ENCODE measurements at places on chromosomes 5 and 9.

- no peak for DNase-seq
Observed at GRCh38 chr5:129820-130219, 37.9 kb downstream of the PLEKHG4B start.

DNA sequence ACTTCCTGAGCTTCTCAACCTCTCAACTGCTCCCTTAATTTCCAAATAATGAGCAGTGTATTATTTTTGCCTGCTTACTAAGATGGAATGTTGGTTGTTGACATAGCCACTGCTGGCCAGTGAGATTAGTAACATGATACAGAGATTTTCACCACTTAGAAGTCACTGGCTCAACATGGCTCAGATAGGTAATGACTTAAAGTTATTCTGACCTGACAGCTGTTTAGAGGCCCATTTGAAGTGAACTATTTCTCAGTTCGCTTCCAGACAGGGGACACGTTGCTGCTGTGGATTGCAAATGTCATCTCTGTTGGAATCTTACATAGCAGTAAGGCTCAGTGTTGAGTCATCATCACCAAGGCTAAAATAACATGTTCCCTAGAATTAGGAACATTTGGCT lies 490.2 kb downstream of the TLE4 start:
- DNase-seq, result no peak

GRCh38 chr5:119229950-119230349 lies 125.9 kb upstream of the TNFAIP8 start:
- no peak for DNase-seq

- DNase-seq, result no peak
Observed at GRCh38 chr9:117737721-117738226, 33.6 kb downstream of the TLR4 start.

DNA sequence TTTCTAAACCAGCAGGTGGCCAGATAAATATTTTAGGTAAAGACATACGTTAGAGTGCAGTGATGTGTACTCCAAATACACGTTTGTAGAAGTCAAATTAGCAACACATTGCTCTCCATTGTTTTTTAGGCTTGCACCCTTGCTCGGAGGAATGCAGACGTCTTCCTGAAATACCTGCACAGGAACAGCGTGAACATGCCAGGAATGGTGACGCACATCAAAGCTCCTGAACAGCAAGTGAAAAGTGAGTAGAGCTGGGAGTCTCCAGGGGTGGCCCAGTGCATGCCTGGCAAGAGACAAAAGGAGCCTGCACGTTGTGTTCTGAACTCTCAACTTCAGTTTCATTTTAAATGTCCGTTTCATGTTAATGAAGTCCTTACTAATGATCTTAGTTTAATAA lies 207.5 kb upstream of the OTULINL start:
- no peak for DNase-seq

GRCh38 chr5:52504584-52505240 lies 283.0 kb upstream of the ITGA1 start:
- DNase-seq, result no peak

GRCh38 chr5:159240301-159240870 lies 22.7 kb upstream of the UBLCP1 start:
- DNase-seq, result no peak

DNA sequence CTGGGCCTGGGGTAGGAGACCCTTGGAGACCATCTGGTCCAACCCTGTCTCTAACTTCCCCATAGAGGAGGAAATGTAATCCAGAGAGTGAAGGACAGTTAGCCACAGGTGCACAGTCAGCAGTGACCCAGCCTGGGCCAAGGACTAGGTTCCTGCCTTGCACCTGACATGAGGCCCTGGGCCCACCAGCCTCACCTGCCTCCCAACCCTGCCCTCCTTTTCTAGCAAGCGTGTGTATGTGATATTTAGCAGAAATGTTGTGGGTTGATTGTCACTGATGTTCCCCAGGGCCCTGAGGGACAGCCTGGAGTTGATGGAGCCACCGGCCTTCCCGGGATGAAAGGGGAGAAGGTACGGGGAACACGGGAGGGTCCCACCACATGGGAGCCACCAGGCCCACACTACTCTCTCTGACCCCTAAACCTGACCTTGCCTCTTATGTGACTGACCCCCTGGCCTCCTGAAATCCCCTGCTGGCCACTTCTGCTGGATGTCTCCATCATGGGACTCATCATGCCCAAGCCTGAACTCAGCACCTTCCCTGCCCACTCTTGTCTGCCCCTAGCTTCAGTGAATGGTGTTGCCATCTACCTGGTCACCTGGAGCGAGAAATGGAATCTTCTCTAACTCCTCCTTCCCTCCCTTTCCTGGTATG lies 79.2 kb upstream of the TGFBR1 start:
- no peak for DNase-seq

DNA sequence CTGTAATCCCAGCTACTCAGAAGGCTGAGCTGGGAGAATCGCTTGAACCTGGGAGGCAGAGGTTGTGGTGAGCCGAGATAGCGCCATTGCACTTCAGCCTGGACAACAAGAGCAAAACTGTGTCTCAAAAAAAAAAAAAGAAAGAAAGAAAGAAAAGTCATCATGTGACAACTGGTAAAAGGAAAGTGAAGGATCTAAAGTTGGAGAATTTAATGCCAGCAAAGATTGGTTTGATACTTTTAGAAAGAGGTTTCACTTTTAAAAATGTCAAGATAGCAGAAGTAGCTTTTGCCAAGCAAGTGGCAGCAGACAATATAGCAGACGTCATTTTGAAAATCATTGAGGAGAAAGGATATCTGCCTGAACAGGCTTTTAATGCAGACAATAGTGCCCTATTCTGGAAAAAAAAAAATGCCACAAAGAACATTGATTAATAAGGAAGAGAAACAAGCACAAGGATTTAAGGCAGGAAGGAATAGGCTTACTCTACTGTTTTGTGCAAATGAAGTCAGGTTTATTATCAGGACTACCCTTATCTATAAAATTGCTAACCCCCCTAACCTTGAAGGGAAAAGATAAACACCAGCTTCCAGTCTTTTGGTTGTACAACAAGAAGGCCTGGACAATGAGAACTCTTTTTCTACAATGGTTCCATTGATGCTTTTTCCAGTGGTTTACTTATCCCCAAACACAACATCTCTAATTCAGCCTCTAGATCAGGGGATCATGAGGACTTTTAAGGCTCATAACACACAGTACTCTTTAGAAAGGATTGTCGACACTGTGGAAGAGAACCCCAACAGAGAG lies 12.0 kb downstream of the PKD2L2 start:
- DNase-seq, result no peak

DNA sequence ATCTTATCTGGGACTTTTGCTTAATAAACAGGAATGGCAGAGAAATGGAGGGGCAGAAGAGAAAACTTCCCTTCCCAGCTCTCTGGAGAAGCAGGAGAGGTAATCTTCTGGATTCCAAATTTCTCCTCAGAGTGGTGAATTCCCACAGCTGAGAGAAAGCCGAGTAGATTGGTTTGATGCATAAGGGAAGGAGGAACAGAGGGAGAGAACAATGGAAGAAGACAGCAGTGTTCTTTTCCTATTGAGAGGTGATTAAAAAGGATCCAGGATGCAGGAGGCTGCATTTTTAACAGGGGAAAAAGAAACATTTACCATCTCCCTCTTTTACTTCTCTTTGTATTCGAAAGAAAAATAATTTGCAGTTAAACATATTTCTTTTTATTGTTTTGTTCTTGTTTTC lies 13.1 kb downstream of the SH3RF2 start:
- DNase-seq, result no peak

- no peak for DNase-seq
Observed at GRCh38 chr5:121027636-121028035, 563.5 kb downstream of the PRR16 start.

- no peak for DNase-seq
Observed at GRCh38 chr5:107857785-107858184, 187.0 kb upstream of the EFNA5 start.

DNA sequence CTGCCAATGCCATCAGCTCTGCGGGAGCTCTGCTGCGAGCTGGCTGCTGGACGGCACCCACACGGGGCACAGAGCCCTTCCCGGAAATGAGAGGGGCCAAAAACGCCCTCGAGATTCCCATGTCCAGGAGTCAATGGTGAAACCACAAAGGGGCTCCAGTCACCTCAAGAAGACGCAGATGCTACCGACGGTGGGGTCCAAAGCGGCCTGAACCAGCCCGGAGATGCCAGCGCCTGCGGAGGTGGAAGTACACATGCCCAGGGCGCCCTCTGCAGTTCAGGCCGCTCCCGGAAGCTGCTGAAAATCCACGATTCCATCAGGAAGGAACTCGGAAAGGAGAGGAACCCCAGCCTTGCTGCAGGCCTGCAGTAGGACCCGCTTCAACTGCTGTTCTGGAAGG lies 82.4 kb upstream of the SELENOP start:
- no peak for DNase-seq

- no peak for DNase-seq
Observed at GRCh38 chr9:137454145-137454596, 5.0 kb downstream of the NSMF start.

- no peak for DNase-seq
Observed at GRCh38 chr5:148972396-148972795, 90.5 kb downstream of the SH3TC2 start.

GRCh38 chr5:126645132-126645531 lies 44.4 kb downstream of the PHAX start:
- DNase-seq, result no peak

DNA sequence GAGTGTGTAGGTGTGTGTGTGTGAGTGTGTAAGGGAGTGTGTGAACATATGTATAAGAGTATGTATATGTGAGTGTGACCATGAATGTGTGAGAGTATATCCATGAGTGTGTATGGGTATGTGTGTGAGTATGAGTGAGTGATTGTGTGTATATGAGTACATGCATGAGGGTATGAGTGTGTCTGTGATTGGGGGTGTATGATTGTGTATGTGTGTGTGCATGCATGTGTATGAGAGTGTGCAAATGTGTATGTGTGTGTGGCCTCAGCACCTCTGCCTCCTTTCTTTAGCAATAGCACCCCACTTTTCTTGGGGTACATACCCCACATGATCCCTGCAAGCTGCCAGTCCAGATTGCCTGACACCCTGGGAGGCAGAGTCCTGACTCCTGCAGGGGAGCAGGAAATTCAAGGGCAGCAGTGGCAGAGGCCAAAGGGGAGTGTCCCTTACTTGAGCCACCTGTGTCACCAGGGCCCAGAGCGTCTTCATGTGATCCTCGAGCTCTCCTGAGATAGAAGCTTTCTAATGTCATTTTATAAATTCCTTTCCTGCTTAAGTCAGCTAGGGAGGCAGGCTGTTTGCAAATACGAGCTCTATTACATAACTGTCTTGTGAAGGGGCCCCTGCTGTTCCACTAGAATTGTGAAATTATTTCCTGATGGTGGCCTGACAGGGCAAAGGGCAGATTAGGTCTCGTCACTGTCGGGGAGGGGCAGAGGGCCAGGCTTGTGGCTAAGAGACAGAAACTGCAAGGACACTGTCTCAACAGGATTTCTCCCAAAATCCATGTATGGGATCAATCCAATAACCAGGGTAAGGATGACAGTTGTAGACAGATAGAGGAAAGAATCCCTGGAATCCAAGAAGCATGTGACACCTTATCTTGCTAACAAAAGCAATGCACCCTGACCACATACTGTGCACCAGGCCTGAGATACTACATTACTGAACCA lies 389.1 kb downstream of the GADD45G start:
- no peak for DNase-seq

All from stimulated activated CD8-positive, alpha-beta memory T cell treated with anti-CD3 and anti-CD28 coated beads, Interleukin-7, amount 100 ng/mL, for 24 hours (primary cell).